Activated CD4-positive, alpha-beta T cell treated with anti-CD3 and anti-CD28 coated beads, Interleukin-2, amount 10 ng/mL, durations not matched to agents 24 days and 14 days (primary cell): ENCODE measurements at places on chromosomes 4 and X. TPM values are rescaled to one million over a fixed set of nuclear protein-coding genes. Genes with fewer than 3 reads are reported as not detected.
A peak's percentile ranks its signal among the peaks of the same experiment; 100 is the strongest.

- no peak for DNase-seq
These were observed 22.2 kb downstream of the IQCM start for GRCh38 chr4:149793459-149793858.

POLN gene
- total RNA-seq, result 1.9 and 2.3 TPM in 2 replicates

VCX gene
- total RNA-seq, result not detected in 2 replicates

- DNase-seq, result no peak
These were observed 3.7 kb downstream of the MMRN1 start for GRCh38 chr4:89898304-89898716.

DNA sequence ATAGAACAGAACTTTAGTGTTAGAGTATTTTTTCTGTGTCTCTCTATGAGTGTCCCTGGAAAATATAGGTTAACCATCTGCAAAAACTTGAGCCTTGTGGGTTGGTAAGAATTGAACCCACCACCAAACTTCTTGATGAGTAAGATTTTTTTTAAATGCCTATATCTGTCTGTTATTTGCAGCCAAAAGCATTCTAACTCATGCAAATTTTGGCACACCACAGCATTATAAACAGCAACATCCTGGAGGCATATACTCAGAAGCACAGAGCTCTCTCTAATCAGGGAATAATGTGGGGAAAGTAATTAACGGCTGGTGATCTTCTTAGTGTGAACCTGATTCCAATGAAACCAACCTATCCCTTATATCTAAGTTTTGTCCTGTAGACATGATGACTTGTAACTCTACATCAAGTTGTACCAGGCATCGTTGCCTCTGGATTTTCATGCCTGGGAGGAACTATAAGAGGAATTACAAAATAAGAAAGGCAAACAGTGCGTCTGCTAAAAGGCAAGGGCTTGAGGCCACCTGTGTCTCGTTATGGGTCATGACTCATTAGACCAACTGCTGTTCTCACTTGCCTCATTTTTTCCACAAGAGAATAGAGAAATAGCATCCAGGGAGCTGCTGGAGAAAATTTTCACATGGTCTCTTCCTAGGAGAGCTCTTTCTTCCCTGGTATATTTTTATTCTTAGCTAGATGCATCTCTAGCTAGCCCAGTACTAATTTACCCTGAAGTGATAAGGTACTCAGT is 202.4 kb downstream of the CHIC2 start:
- no peak for DNase-seq

GRCh38 chr4:184268584-184269160 is 51.0 kb upstream of the ENPP6 start:
- DNase-seq, result no peak

GRCh38 chr4:92104506-92104905 is 199.3 kb upstream of the GRID2 start:
- DNase-seq, result no peak

GRCh38 chr4:109011241-109012026 is 248.6 kb upstream of the ETNPPL start:
- DNase-seq, result peak; percentile 22

DNA sequence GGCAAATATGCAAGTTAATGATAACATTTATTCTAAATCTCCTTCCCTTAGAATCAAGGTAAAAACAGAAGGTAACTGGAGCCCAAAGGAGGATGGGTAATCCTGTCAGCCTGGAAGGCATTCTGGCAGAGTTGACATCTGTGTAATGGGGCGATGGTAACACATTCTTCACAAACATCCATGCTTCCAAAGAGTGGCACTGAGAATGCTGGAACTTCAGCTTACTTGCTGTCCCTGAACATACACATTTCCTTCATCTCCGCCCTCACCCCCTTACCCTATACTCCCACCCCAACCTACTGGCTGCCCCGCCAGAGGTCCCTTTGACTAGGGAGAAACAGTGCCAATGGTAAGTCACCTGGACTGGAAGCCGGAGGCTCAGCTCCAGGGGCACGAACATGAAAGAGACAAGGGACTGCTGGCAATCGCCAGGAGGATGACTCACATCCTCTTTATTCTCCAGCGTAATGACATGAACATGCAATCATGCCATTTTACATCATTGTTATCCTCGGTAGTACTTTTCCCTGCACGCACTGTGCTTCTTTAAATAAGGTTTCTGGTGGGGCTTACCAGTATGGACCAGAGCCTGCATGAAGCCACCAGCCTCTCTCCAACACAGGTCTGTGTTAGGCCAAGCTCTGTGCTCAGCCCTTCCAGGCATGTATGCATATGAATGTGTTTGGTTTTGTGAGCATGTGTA is 694.2 kb upstream of the TENM3 start:
- no peak for DNase-seq

TACR3 gene
- total RNA-seq, result not detected in 2 replicates
